ENCODE measurements at places on chromosomes 12 and 14.

DNA sequence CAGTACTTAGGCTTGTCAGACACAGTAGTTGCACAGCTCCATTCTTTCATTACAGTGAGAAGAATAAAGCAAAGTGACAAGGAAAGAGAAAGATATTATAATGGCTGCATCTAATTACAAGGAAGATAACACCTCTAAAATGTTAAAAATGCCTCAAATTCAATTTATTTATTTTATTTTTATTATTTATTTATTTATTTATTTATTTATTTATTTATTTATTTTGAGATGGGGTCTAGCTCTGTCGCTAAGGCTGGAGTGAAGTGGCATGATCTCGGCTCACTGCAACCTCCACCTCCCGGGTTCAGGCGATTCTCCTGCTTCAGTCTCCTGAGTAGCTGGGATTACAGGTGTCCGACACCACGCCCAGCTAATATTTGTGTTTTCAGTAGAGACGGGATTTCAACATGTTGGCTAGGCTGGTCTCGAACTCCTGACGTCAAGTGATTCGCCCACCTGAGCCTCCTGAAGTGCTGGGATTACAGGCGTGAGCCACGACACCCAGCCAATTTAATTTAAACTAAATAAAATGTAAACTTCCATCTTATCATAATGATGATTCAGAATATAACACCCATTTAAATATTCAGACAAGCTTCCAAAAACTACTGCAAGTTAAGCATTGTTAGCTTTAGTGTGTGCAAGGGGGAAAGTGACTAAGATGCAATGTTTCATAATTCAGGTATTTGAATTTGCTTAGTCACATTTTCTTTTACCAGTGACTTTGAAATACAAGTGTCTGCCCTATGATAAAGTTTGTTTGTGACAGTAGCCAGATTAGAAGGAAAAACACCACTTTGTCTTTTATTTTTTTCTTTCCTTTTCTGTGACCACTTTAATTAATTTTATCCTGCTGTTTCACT, 2.4 kb upstream of the CFAP54 start:
- DNase-seq, result no peak

DNA sequence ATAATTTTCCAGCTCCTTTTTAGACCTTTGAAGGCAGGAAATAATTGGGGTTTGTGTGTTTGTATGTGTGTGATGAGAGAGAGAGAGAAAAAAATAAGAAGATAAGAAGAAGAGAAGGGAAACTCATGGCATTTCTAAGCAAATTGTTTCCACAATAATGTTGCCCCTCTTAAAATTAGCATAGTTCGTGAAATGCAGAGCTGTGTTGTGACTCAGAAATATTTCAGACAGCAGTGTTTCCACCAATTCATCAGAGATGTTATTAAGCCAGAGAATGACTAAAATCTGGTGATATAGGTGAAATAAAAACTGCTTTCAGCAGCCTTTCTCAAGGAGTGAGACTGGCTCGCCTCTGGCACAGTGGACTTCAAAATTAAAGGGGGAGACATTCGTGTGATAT, 65.9 kb upstream of the ARHGAP5 start:
- DNase-seq, result no peak

DNA sequence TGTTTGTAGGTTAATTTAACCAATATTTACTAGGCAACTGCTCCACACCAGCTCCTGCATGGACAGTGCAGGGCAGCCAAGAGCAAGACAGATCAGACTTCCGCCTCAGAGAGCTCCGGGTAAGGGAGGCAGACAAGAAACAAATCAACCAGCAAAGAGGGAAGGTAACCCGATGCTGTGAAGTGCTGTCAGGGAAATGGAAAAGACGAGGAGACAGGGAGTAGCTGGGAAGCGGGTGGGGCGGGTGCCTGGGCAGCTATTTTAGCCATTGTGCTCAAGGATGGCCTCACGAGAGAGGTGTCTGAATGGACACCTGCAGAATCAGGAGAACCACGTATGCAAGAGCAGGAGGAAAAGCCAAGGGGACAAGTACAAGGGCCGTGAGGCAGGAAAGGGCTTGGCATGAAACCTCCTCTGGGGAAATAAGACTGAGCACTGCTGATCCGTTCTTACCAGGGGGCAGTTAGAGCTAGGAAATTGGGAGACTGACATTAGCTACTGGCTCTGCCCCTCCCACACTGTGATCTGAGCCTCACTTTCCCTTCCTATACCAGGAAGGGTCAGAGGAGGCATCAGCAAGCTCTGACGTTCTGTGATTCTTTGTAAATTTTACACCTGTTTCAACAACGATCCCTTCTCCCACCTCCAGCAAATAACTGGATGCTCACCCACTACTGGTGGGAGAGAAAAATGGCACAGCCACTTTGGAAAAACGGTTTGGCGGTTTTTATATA, 6.5 kb upstream of the TMEM119 start:
- no peak for DNase-seq

- no peak for DNase-seq
Measured at GRCh38 chr12:121767525-121768016, 25.9 kb downstream of the RHOF start.

DNA sequence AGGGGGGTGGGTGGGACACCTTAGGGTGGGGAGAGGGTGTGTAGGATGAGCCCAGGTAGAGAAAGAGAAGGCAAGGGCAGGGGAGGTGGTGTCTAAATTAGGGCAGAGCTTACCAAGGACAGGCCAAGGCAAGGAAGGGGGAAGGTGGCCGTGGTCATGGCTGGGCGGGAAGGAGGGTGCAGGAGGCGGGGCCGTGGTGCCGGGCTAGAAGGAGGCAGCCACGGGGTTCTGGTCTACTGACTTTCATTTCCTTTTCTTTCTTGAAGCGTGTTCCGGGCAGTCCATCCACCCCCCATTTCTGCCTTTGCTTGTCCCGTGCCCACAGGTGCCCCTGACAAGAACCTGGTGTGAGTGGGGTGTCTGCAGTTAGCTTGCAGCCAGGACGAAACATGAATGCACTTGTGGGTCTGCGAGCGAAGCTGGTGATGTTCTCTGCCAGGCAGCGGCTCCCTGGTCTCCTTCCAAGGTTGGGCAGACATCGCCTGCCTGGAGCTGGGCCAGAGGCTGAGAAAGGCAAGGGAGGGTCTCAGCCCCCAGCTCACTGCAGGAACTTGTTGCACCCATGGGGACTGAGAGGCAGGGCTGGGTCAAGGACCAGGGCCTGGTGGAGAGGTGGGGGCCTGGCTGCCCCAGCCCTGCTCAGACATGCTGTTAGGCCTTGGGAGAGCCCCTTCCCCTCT, 58.2 kb downstream of the KIF26A start:
- DNase-seq, result no peak

DNA sequence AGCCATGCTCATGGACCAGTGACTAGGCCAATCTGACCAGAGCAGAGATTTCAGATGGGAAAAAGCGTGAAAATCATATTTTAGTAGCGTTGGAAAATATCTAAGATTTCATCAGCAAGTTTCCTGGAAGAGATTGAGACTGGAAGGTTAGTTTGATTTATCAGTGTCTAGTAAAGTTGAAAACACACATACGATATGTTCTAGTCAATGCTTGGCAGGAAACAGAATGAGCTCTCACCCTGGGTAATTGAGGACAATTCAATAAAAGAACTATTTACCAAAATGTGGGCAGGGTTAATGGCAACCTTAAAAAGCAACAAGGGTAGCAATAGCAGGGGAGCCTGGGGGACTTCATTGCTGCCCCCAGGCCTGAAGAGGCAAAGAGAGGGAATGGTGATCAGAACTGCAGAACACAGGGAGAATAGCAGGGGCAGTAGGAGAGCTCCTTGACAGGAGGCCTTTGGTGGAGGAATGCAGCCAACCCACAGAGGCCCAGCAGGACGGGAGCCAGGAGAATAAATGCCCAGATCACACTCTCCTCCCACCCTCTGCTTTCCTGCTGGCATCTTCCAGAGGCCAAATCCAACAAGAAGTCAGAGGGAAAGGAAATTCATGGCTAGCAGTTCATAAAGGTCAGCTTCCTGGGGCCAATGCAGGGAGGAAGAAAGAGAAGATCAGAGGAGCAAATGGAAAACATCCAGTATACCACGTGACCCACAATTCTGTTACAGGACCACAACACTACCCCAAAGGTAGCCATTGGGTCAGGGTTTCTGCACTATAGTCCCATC, 27.6 kb upstream of the LRP6 start:
- DNase-seq, result no peak

Measured in HAP-1 (cell line).